ENCODE measurements at places on chromosomes 7 and 10.

DNA sequence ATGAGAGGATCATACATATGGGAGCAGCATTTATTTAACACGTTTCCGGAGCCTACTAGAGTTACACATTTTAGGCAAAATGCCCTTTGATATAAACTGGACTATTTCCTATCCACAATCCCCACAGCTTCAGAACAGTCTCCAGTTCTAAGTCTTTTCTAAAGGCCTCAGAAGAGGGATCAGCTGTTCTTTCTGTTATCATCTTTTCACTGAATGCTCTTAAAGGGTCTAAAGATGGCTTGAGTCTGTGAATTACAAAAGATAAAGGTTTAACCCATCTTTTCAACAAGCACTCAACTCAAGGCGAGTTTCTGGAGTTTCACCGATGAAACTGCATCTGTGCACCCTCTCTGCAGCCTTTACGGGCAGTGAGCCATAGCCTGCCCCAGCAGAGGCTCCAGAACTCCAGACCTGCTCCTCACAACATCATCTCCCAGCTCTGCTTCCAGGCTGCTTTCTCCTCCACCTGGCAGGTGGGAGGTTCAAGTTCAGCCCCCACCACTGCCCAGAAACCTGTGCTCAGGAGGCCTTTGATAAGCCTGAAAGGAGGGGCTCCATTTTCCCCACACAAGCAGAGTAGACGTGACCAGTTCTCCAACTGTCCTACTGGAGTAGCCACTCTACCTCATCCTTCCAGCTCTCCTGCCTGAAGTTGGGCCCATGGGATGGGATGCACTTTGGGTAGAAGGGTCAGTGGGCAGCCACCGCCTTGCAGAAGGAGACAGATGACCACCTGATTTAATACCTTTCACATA, 53.4 kb downstream of the HSPA12A start:
- no peak for DNase-seq

DNA sequence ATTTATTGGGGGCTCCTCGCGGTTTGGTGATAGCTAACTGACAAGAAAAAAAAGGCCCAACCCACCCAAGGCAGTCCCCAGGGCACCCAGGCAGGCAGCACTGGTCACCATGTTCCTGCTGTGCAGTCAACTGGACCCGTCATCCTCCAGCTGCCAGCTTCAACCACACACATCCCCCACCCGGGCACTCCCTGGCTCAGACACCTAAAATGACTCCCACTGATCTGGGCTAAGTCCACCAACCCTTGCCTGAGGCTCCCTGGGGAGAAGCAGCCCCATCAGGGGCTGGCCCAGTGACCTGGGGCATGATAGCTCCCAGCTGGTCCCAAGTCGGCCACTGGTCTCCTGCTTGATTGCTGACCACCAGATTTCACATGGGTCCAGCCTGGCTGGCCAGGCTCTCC, 161.8 kb downstream of the NRF1 start:
- DNase-seq = no peak

DNA sequence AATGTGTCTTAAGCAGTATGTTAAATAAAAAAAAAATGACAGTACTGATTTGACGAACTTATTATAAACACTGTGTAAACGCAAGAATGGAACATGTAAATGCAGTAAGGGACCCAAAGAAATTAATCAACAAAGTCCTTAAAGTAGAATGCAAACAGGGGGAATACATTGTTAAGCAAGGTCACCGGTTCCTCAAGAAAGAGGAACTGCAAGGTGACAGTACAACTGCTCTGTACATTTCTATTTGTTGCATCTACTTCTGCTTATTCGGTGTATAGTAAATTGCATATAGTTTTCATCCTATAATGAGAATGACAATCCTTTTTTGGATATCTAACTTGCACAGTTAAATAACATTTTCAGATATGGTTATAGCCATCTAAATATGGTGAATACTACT, 387.0 kb upstream of the SEMA3D start:
- no peak for DNase-seq

GRCh38 chr10:90133606-90134005, 432.2 kb downstream of the KIF20B start:
- DNase-seq = no peak

GRCh38 chr7:188727-189500, 3.5 kb upstream of the FAM20C start:
- DNase-seq = no peak

All from ELR (cell line).